ENCODE measurements at places on chromosomes 2 and 18. TPM values are rescaled to one million over a fixed set of nuclear protein-coding genes. Genes with fewer than 3 reads are reported as not detected.

DNA sequence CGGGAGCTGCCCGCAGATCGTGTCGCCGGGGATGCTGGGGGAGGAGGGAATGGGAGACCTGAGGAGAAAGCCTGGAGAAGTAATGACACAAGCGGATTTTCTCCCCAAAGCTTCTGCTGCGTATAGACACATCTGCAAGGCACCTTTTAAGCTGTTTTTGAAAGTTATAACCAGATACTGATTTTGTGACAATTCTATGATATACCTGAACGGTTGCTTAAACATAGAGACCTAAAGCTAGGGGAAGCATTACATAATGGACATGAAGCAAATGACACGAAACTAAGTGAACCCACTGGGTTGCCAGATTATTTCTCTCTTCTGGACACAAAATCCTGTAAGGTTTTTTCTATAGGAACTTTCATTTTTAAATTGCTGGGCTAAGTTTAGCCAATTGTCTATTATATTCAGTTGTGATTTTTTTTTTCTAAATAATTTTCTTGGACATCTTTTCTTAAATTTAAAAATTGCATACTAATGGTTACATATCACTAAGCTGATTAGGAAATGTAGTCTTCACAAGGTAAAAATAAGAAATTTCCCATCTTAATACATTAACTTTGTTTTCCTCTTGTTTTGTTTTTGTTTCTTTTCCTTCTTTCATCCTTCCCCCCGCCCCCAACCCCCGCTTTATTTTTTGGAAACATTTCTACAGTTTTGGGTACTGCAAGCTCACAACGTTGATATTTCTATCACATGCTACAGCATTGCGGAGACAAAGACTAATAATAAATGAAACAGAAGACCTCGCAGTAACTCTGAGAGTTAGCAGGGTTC is 1.3 kb downstream of the OSBPL6 start:
- H3K27me3 ChIP-seq, result peaks cover 11% of the 10 kb centered on the region
- no peak for DNase-seq
- H3K4me1 ChIP-seq, result peaks cover 8% of the 10 kb centered on the region
- no peaks in the 10 kb centered on the region for H3K36me3 ChIP-seq

- H3K36me3 ChIP-seq, result no peaks in the 10 kb centered on the region
- H3K4me3 ChIP-seq, result no peak overlapping the region
- no peak for DNase-seq
These were observed 713.6 kb downstream of the TDRD15 start for GRCh38 chr2:21837168-21837960.

DNA sequence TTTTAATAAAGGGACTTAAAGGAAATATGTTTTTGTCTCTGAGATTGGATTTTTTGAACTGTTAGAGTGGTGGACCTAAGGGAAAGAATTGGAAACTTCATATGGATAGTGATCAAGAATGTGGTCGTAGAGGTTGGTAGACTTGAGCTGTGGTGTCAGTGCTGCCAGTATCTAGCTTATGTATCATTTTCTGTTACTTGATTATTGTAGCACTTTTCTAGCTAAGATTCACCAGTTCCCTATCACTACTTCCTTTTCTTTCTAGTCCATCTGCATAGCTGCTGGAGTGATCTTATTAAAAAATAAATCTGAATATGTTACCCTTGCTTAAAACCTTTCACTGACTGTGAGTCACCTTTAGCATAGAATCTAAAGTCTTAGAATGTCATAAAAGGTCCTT is 6.0 kb downstream of the ACVR2A start:
- no peaks in the 10 kb centered on the region for H3K36me3 ChIP-seq
- H3K27me3 ChIP-seq, result no peaks in the 10 kb centered on the region
- no peak overlapping the region for H3K27ac ChIP-seq
- no peak for DNase-seq
- no peak overlapping the region for H3K4me3 ChIP-seq
- peaks cover 11% of the 10 kb centered on the region for H3K4me1 ChIP-seq

The IL1F10 gene
- not detected for total RNA-seq

All from endothelial cell of umbilical vein (primary cell).